GM23248 (cell line): ENCODE measurements at places on chromosomes 2 and 18. TPM values are rescaled to one million over a fixed set of nuclear protein-coding genes. Genes with fewer than 3 reads are reported as not detected.

DNA sequence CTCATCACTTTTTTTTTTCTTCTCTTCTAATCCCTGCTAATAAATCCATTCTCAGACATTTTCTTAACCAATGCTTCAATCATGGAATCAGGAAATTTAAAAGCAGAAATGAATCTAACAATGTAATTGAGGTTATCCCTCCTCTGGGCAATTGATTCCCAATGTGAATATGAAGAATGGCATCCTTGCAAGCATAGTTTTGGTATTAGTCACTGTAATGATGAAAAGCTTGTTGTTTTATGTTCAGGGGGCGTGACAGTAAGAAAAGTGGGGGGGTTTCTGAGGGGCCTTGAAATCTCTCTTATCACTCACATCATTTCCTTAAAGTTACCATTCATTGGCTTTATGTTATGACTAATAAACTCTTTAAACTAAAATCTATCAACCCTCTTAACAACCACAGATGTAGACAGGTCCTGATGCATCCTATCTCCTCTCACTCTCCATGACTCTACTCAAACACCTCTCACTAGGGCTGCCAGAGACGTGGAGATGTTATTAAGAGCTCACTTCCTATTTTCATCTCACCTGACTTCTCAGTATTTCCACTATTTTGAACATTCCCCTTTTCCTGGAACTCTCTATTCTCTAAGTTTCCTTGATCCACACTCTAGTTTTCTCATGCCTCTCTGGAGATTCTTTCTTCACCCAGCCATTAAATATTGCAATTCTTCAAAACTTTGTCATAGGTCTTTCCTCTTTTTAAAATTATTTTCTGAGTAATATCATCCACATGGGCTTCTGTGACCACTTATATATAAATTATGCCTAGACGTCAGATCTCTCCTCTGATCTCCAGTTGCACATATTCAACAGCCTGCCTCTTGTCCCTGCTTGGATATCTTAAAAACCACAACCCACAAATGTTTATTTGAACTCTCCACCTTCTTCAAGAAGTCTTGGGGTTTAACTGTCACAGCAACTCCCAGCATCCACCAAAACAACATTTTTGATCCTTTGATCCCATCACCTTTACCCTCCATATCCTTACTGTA lies 332.9 kb downstream of the CDH2 start:
- H3K27me3 ChIP-seq = no peaks in the 10 kb centered on the region
- no peak overlapping the region for H3K4me3 ChIP-seq
- peak; percentile 36 for DNase-seq

GRCh38 chr2:8132879-8133278 lies 549.0 kb upstream of the ID2 start:
- no peak overlapping the region for H3K27ac ChIP-seq
- H3K27me3 ChIP-seq = no peaks in the 10 kb centered on the region
- H3K4me3 ChIP-seq = no peak overlapping the region
- no peaks in the 10 kb centered on the region for H3K4me1 ChIP-seq

SH3RF3 gene
- 3.3 and 5.2 TPM in 2 replicates for total RNA-seq

ALK gene
- under 0.01 TPM in 1 of 2 replicates, not detected in the other for total RNA-seq

DNA sequence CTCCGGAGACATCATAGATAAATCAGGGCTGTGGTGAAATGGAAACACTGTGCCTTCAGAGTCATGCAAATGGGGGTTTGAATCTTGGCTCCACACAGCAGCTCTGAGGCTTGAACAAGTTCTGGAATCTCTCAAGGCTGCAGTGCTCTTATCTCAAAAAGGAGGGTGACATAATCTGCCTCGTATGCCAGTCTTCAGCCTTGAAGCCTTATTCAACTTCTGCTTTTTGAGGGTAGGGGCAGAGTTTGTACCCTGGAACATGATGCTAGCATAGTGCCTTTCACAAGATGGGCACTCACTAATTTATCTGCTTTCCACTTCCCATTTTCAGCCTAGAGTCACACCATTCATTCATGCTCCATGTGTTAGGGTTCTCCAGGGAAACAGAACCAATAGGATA lies 42.3 kb downstream of the GATA6 start:
- peaks cover 30% of the 10 kb centered on the region for H3K4me1 ChIP-seq
- DNase-seq = no peak
- no peaks in the 10 kb centered on the region for H3K27me3 ChIP-seq
- H3K4me3 ChIP-seq = no peak overlapping the region
- no peak overlapping the region for H3K27ac ChIP-seq
- no peaks in the 10 kb centered on the region for H3K36me3 ChIP-seq

DLGAP1 gene
- 0.22 TPM in 1 of 2 replicates, not detected in the other for total RNA-seq

DNA sequence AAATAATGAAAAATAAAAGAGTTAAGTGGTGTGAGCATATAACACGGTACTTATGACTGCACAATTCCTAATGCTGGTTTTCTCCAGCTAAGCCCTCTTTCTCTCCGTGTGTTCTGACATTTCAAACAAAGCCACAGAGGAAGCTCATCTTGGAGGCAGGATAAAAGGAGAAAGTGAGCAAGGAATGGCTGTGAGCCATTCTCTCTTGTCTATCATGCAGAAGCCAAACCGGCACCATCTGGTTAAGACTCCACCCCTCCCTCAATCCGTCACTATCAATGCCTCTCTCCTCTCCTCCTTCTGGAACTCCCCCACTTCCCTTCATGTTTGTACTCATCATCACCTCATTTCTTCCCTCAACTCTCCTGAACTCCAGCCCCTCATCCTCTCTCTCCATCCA lies 210.4 kb downstream of the TMEM163 start:
- no peak for DNase-seq
- no peak overlapping the region for H3K27ac ChIP-seq
- H3K27me3 ChIP-seq = peaks cover 3% of the 10 kb centered on the region; the same call in 1 of the 2 replicates
- H3K36me3 ChIP-seq = no peaks in the 10 kb centered on the region

CDH2 gene
- 157 and 165 TPM in 2 replicates for total RNA-seq

RTTN gene
- 19.3 and 23.6 TPM in 2 replicates for total RNA-seq

GRCh38 chr2:32478889-32479620 lies 122.2 kb downstream of the BIRC6 start:
- peaks cover 56% of the 10 kb centered on the region for H3K36me3 ChIP-seq
- no peaks in the 10 kb centered on the region for H3K27me3 ChIP-seq
- H3K4me3 ChIP-seq = peak overlapping the region; percentile 31
- peak overlapping the region; percentile 72 for H3K27ac ChIP-seq

DNA sequence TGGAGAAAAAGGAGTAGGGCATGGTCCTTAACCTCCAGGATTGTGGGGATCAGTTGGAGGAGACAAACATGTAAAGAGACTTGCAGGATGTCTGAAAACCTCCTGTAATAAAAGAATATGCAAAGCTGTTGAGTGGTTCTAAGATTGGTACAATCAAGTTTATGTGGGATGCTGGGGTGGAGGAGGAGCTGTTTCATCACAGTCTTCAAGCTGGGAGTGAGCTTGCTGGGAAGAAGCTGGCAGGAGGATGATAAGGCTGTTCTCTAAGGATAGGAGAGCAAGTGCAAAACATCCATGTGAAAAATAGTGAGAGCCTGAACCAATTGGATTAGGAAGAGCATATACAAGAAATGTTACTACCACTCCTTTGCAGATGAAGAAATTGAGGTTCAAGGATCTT lies 161.9 kb upstream of the CRIM1 start:
- H3K27me3 ChIP-seq = no peaks in the 10 kb centered on the region
- no peak overlapping the region for H3K4me3 ChIP-seq
- no peaks in the 10 kb centered on the region for H3K36me3 ChIP-seq
- H3K27ac ChIP-seq = no peak overlapping the region
- H3K4me1 ChIP-seq = no peaks in the 10 kb centered on the region
- no peak for DNase-seq

DNA sequence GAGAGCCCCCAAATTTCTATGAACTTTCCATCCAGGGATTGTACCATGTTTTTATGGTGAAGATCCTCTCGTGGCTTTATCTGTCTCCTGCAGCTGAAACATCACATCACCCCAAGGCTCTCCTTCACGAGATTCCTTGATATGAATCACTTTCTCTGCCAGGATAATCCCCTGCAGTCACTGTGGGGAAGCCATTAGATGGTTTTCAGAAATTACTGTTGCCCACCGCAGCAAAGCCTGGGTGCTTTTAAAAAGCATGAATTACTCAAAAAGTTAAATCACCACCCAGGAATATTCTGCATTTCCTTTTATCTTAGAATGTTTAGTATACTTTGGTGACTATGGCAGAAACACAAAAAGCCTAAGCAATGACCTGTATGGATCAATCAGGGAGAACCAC lies 428.4 kb upstream of the SLC14A2 start:
- no peaks in the 10 kb centered on the region for H3K4me1 ChIP-seq
- H3K27me3 ChIP-seq = no peaks in the 10 kb centered on the region
- H3K27ac ChIP-seq = no peak overlapping the region

GRCh38 chr2:212346865-212347264 lies 191.7 kb downstream of the ERBB4 start:
- no peaks in the 10 kb centered on the region for H3K36me3 ChIP-seq
- DNase-seq = no peak
- H3K4me3 ChIP-seq = no peak overlapping the region
- H3K27me3 ChIP-seq = no peaks in the 10 kb centered on the region

- H3K4me1 ChIP-seq = peaks cover 10% of the 10 kb centered on the region; the same call in 1 of the 2 replicates
- no peaks in the 10 kb centered on the region for H3K36me3 ChIP-seq
- H3K4me3 ChIP-seq = no peak overlapping the region
- H3K27ac ChIP-seq = no peak overlapping the region
- no peaks in the 10 kb centered on the region for H3K27me3 ChIP-seq
- no peak for DNase-seq
Observed at GRCh38 chr2:186346216-186346615, 139.8 kb upstream of the ZC3H15 start.

EFHD1 gene
- total RNA-seq = not detected in 2 replicates

DNA sequence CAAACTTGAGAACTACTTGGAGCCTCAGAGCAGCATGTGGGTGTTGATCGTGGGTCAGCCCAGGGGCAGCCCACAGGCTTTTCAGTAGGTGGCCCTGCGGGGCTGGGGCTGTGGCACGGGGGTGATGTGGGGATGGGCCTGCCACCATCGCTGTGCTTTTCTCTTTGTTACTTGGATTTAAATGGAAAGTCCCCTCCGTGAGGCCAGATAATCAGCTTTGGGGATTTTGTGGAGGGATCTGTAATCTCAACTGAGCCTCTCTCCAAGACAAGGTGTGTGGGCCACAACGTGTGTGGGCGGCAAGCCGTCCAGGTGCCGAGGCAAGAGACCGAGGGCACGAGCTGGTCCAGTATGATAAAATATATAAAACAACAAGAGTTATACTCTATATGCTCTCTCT lies 16.7 kb downstream of the COLEC11 start:
- H3K4me1 ChIP-seq = no peaks in the 10 kb centered on the region
- no peak for DNase-seq
- H3K27me3 ChIP-seq = peaks cover 5% of the 10 kb centered on the region; the same call in 1 of the 2 replicates

DHRS9 gene
- not detected in 2 replicates for total RNA-seq

GRCh38 chr18:3603421-3604234 lies 153.7 kb downstream of the TGIF1 start:
- no peaks in the 10 kb centered on the region for H3K36me3 ChIP-seq
- no peaks in the 10 kb centered on the region for H3K27me3 ChIP-seq
- DNase-seq = peak; percentile 98
- H3K27ac ChIP-seq = peak overlapping the region; percentile 100

GRCh38 chr18:43876748-43877147 lies 599.5 kb upstream of the SYT4 start:
- H3K4me3 ChIP-seq = no peak overlapping the region
- H3K36me3 ChIP-seq = no peaks in the 10 kb centered on the region
- no peak overlapping the region for H3K27ac ChIP-seq

FN1 gene
- total RNA-seq = 33,406 and 36,331 TPM in 2 replicates

- no peak for DNase-seq
- H3K27ac ChIP-seq = no peak overlapping the region
- H3K27me3 ChIP-seq = no peaks in the 10 kb centered on the region; the same call in 1 of the 2 replicates
- no peak overlapping the region for H3K4me3 ChIP-seq
Observed at GRCh38 chr2:147657086-147658000, 187.5 kb upstream of the ACVR2A start.

DNA sequence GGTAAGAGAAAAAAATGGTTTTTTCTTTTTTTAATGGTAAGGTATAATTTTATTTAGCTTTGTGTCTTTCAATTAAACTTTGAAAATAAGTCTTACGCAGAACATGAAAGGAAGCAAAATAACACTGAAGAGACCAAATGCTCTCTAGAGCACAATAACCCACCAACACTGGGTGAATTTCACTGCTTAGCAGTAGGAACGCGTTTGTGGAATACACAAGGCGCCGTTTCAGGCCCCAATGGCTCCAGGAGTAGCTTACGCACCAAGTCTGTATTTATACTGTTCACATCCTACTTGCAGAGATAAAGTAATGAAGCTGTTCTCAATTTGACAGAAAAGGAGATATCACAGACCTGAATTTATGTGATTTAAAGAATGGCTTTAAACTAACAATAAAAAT lies 23.5 kb downstream of the RPL31 start:
- H3K27me3 ChIP-seq = no peaks in the 10 kb centered on the region
- DNase-seq = no peak
- no peaks in the 10 kb centered on the region for H3K4me1 ChIP-seq

GRCh38 chr2:172861098-172861497 lies 125.5 kb downstream of the RAPGEF4 start:
- DNase-seq = no peak
- no peak overlapping the region for H3K4me3 ChIP-seq
- H3K27ac ChIP-seq = no peak overlapping the region
- H3K27me3 ChIP-seq = no peaks in the 10 kb centered on the region
- H3K36me3 ChIP-seq = no peaks in the 10 kb centered on the region

- no peak overlapping the region for H3K27ac ChIP-seq
- no peak overlapping the region for H3K4me3 ChIP-seq
Observed at GRCh38 chr18:46411867-46412690, 244.9 kb downstream of the LOXHD1 start.

GRCh38 chr2:201262718-201263117 lies 2.4 kb downstream of the CASP8 start:
- H3K4me3 ChIP-seq = no peak overlapping the region
- H3K36me3 ChIP-seq = no peaks in the 10 kb centered on the region
- H3K27me3 ChIP-seq = no peaks in the 10 kb centered on the region
- no peak overlapping the region for H3K27ac ChIP-seq

GRCh38 chr2:177531706-177532105 lies 139.1 kb downstream of the AGPS start:
- no peaks in the 10 kb centered on the region for H3K4me1 ChIP-seq
- no peak overlapping the region for H3K27ac ChIP-seq
- DNase-seq = no peak
- no peaks in the 10 kb centered on the region for H3K27me3 ChIP-seq
- no peaks in the 10 kb centered on the region; the same call in 1 of the 2 replicates for H3K36me3 ChIP-seq

DNA sequence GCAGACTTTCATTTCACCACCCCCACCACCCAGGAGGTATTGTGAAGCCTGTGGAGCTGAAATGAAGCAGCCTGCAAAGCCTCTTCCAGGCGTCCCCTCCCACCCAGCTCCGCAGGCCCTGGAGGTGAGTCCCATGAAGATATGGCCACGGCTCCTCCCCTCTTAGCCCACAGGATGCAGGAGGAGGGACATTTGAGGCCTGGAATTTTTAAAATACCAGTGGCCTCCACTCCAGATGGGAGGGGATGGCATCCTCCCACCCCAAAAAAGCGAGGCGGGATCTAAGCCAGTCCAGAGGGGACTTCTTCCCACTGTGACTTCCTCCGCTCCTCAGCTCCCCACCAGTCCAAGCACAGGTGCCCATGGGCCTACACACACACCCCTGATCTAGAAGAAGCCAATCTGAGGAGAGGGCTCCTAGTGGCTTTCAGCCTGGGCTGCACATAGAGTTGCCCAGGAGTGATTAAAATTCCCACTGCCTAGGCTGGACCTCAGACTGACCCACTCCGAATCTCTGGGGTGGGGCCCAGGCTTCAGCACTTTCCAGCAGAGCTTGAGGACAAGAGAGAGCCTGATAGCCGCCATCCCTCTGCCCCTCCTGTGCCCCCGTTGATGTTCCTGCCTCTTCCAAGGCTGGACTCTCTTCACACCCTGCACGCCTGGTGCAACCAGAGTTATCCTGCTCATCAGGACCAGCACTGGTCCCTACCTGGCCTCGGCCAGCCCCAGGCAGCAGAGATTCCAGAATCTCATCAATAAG lies 206.9 kb downstream of the TNS1 start:
- H3K4me1 ChIP-seq = peaks cover 9% of the 10 kb centered on the region
- DNase-seq = no peak
- H3K27ac ChIP-seq = no peak overlapping the region
- H3K36me3 ChIP-seq = no peaks in the 10 kb centered on the region; the same call in 1 of the 2 replicates
- no peaks in the 10 kb centered on the region for H3K27me3 ChIP-seq
